Activated CD8-positive, alpha-beta T cell treated with anti-CD3 and anti-CD28 coated beads, Interleukin-2, amount 10 ng/mL, durations not matched to agents 7 days and 5 days (primary cell): ENCODE measurements at places on chromosomes 1 and 21. TPM values are rescaled to one million over a fixed set of nuclear protein-coding genes. Genes with fewer than 3 reads are reported as not detected.

DNA sequence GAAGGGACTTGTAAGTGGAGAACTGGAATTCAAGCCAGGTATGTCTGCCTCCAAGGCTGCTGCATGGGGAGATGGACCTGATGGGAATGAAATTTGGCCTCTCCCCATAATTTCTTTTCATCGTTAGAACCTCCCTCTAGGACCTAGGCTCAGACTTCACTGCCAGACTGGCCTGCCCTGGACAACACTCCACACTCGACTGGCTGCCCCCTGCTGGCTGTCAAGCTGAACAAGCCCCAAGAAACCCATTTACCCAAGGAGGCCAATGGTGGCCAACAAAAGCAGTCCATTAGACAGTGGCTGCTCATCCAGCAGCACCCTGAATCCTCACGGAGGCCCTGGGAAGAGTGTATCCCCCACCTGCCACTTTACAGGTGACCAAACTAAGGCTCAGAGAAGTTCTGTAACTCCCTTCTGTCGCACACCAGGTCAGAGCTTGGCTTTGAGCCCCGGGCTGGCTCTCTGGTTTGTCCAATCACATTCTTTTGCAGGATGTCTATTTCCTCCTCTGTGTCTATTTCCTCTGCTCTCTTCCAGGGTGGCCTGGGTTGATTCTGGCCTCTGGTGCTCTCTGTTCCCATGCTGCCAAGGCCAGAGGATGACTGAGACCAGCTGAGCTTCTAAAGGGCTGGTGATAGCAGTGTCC is 3.8 kb downstream of the RNF186 start:
- no peak overlapping the region for H3K4me3 ChIP-seq
- no peak overlapping the region for H3K27ac ChIP-seq
- H3K27me3 ChIP-seq: no peaks in the 10 kb centered on the region
- no peaks in the 10 kb centered on the region for H3K4me1 ChIP-seq

- H3K27ac ChIP-seq: no peak overlapping the region
- peak; percentile 32 for DNase-seq
- no peak overlapping the region for H3K4me3 ChIP-seq
- no peaks in the 10 kb centered on the region for H3K4me1 ChIP-seq
- no peaks in the 10 kb centered on the region for H3K27me3 ChIP-seq
Measured at GRCh38 chr1:174262349-174263241, 103.3 kb downstream of the RABGAP1L start.

DNA sequence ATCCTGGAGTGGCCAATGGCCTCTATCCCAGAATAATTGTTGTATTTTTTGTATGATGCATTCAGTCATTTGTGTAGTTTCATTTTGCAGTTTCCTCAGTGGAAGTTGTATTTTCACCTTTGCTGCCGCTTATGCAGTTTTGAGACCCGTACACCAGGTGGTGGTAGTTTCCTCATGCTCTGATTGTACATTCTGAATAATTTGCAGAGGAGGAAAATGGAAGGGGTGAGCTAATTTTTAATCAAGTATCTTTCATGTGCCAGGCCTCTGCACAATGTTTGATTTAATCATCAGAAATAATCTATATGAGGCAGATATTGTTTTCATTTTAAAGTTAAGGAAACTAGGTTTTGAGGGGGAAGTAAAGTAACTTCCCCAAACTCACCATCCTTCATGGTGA is 29.5 kb downstream of the HLX start:
- H3K4me1 ChIP-seq: no peaks in the 10 kb centered on the region
- H3K4me3 ChIP-seq: no peak overlapping the region

DNA sequence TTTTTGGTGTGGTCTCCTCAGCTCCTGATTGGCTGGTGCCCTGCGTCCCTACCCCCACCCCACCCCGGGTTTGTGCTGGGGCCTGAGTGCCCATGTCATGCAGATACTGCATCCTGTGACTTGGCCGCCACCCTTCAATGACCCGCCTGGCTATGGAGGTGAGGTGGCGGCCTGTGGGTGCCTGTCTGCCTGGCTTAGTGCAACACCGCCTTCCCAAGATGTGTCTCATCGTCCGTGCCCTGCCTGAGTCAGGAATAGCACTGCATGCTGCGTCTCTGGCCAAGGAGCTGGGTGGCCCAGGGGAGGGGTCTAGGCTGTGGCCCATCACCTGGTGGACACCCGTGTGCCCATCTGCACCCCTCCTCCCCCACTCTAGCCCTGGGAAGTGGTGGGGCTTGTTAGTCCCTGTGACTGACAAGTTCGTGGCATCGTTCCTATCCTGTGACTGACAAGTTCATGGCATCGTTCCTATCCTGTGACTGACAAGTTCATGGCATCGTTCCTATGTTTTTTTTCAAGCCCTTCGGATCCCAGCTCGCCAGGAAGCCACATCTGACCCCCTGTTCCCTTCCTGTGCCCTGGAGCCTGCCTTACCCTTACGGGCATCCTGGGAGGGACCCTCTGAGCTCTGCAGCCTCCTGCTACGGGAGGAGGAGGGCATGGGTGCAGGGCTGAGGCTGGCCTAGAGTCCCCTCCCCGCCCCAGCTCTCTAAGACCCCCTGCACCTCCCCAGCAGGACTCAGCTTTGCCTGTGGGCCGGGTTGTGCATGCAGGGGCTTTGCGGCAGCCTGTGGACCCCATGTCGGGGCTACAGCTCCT is 7.5 kb downstream of the SLX9 start:
- H3K27me3 ChIP-seq: no peaks in the 10 kb centered on the region
- no peak for DNase-seq
- no peak overlapping the region for H3K27ac ChIP-seq

DNA sequence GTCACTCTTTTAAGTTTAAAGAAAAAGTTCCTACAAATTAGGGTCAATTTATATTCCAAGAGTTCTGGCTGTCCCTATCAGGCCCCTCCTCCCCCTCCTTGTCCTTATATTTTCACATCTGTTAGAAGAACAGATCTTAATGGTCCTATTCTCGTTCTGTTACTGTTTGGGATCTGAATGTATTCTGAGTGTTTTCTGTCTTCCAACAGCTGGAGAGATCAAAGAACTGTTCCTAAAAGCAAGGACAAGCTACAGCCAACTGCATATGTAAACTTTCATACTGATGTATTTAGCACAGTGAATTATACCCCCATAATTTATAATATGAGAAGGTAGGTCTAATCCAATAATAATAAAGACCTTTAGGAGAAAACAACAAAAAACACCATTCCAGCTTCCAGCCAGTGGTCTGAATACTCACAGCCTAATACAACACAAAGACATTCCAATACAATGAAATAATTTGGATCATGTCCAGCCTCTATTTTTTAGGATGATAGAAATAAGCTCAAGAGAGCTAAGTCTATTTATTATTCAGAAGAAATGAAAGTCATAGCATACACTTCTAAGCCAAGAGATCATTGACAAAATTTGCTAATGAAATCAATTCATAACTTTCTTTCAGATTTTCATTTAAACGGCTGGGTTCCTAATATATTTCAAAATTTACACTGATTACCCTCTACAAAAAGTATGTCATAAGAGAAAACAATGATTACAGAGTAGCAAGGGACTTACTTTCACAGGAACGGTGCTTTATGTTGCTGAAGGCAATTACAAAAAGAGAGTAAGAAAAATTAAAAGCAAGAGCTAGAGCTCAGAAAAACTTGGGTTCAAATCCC is 25.3 kb downstream of the WLS start:
- H3K4me3 ChIP-seq: no peak overlapping the region
- no peaks in the 10 kb centered on the region for H3K4me1 ChIP-seq
- H3K36me3 ChIP-seq: no peaks in the 10 kb centered on the region
- H3K27me3 ChIP-seq: no peaks in the 10 kb centered on the region
- no peak for DNase-seq
- no peak overlapping the region for H3K27ac ChIP-seq

DNA sequence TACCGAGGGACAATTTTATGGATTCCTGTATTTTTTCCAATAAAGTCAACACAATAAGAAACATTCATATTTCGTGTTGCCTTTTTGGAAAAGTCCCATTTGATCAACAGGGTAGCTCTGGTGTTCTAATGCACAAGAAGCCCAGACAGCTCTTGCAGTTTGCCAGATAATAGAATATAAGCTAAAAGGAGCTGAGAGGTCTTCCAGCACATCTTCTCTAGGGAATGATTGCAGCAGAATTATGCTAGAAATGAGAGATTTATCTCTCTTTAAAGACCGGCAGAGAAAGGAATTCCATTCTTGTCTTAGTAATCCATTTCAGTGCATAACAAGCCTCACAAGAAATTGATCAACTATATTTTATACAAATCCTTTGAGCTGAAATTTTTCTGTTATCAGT is 25.0 kb upstream of the DDX59 start:
- no peak for DNase-seq
- H3K36me3 ChIP-seq: no peaks in the 10 kb centered on the region
- no peaks in the 10 kb centered on the region for H3K4me1 ChIP-seq
- no peak overlapping the region for H3K27ac ChIP-seq
- H3K27me3 ChIP-seq: peaks cover 12% of the 10 kb centered on the region
- no peak overlapping the region for H3K4me3 ChIP-seq

- peaks cover 23% of the 10 kb centered on the region for H3K27me3 ChIP-seq
- H3K36me3 ChIP-seq: no peaks in the 10 kb centered on the region
- DNase-seq: no peak
- no peak overlapping the region for H3K27ac ChIP-seq
- no peaks in the 10 kb centered on the region for H3K4me1 ChIP-seq
- H3K4me3 ChIP-seq: no peak overlapping the region
Measured at GRCh38 chr1:85214654-85215053, 13.8 kb upstream of the SYDE2 start.

GRCh38 chr1:27539901-27540861 is 50.2 kb upstream of the WASF2 start:
- H3K27me3 ChIP-seq: no peaks in the 10 kb centered on the region
- DNase-seq: no peak
- H3K4me3 ChIP-seq: no peak overlapping the region
- peak overlapping the region; percentile 23 for H3K27ac ChIP-seq
- H3K36me3 ChIP-seq: peaks cover 5% of the 10 kb centered on the region

CD1D gene
- not detected for total RNA-seq

- H3K36me3 ChIP-seq: no peaks in the 10 kb centered on the region
- H3K4me3 ChIP-seq: no peak overlapping the region
- DNase-seq: peak; percentile 36
- no peak overlapping the region for H3K27ac ChIP-seq
- H3K27me3 ChIP-seq: peaks cover 18% of the 10 kb centered on the region
Measured at GRCh38 chr1:111864862-111865261, 109.2 kb downstream of the DDX20 start.

GRCh38 chr1:11207898-11208611 is 18.9 kb downstream of the ANGPTL7 start:
- no peaks in the 10 kb centered on the region for H3K4me1 ChIP-seq
- H3K36me3 ChIP-seq: peaks cover 43% of the 10 kb centered on the region
- H3K4me3 ChIP-seq: no peak overlapping the region
- H3K27me3 ChIP-seq: no peaks in the 10 kb centered on the region

DNA sequence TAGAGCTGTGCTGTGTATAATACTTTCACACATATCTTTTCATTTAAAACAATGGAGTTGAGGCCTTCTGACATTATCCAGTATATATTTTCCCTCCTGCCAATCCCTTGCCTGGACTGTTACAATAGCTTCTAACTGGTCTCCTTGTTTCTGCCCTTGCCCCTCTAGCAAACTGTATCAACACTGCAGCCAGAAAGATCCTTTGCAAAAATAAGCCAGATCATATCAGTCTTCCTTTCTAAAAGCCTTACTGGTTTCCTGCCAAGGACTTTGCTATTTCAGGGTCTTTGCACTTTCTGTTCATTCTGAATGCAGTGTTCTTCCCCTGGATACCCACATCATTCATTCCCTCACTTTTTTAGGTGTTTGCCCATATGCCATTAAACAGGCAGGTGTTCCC is 370.1 kb downstream of the PTBP2 start:
- H3K36me3 ChIP-seq: peaks cover 2% of the 10 kb centered on the region
- DNase-seq: no peak
- H3K4me1 ChIP-seq: no peaks in the 10 kb centered on the region
- H3K27me3 ChIP-seq: no peaks in the 10 kb centered on the region

DNA sequence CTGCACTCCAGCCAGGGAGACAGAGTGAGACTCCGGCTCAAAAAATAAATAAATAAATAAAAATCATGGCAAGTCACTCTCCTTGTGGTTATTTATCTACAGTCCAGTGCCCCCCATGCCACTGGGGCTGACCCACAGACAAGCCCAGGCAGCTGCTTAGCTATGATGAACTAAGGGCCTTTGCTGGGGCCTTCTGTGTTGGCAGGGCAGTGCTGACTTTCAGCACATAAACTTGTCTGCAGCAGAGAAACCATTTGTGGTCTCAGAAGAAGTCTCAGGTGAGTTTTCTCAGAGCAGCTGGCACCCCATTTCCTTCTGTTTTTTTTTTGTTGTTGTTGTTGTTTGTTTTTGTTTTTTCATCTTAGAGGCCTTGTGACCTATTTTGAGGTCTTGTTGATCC is 20.9 kb upstream of the CFHR4 start:
- H3K4me1 ChIP-seq: no peaks in the 10 kb centered on the region
- H3K36me3 ChIP-seq: no peaks in the 10 kb centered on the region
- H3K4me3 ChIP-seq: no peak overlapping the region
- H3K27me3 ChIP-seq: no peaks in the 10 kb centered on the region

ESPN gene
- 1.0 TPM for total RNA-seq

DNA sequence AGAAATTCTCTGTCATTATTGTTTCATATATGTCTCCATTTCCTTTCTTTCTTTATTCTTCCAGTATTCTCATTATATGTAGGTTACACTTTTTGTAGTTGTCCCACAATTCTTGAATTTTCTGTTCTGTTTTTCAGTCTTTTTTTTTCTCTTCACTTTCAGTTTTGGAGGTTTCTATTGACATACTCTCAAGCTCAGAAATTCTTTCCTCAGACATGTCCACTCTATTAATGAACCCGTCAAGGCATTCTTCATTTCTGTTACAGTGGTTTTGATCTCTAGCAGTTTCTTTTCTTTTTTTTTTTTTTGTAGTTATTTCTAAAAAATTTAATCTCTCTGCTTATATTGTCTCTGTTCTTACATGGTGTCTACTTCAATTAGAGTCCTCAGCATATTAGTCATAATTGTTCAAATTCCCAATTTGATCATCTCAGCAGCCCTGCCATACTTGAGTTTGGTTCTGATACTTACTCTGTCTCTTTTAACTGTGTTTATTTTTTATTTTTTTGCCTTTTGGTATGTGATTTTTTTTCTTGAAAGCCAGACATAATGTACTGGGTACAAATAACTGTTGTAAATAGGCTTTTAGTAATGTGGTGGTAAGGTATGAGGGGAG is 49.5 kb upstream of the KCNK2 start:
- no peak for DNase-seq
- no peaks in the 10 kb centered on the region for H3K27me3 ChIP-seq
- H3K4me3 ChIP-seq: no peak overlapping the region
- H3K4me1 ChIP-seq: no peaks in the 10 kb centered on the region

DNA sequence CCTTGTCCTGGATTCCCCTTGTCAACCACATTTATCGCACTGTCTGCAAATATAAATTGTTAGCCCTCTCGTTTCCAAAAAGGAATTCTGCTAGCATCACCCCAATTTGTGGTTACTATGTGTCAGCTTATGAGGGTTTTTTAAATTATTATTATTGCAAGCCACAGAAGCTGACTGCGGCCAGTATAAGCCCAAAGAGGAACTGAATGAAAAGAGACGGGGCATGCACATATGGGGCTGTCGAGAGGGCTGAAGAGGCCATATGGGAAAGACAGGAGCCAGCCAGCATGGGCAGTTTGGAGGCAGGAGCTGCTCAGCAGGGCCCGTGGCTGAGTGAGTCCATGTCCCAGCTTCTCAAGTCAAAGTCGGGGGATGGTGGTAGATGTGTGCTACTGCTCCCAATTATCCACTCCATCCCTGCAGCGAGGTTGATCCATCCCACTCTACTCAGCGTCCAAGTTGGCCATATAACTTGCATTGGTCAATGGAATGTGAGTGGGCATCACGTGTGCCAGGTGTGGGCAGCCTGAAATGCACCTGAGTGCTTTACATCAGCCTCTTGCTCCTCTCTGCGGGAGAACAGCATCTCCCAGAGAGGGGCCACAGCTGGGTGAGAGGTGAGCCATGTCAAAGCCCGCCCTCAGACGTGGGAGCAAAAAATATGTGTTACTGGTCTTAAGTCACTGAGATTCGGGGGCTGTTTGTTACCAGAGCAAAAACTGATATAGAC is 37.6 kb upstream of the LDLRAP1 start:
- H3K36me3 ChIP-seq: peaks cover 2% of the 10 kb centered on the region
- H3K4me3 ChIP-seq: no peak overlapping the region
- peaks cover 11% of the 10 kb centered on the region for H3K4me1 ChIP-seq
- DNase-seq: no peak
- H3K27me3 ChIP-seq: peaks cover 2% of the 10 kb centered on the region
